ENCODE measurements at places on chromosomes 2 and 18.

DNA sequence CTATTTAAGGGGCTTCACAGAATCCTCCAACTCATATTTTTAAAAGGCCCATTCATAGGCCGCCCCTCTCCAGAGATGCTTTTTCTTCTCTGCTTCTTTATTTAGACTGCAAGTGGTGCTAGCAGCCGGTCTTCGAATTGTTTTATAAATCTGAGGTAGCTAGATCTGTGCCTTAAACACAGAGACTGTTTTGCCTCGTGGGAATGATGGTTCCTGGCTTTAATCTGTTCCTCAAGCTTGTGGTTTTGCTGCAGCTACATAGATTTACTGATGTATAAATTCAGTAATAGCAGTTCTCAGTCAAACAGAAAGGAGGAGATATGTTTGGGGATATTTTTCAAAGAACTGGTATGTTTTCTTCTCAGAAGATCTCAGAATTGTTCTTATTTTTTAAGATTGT, 45.3 kb downstream of the TNFRSF11A start:
- DNase-seq: no peak

- no peak for DNase-seq
Measured at GRCh38 chr2:175585496-175585895, 404.0 kb upstream of the ATP5MC3 start.

DNA sequence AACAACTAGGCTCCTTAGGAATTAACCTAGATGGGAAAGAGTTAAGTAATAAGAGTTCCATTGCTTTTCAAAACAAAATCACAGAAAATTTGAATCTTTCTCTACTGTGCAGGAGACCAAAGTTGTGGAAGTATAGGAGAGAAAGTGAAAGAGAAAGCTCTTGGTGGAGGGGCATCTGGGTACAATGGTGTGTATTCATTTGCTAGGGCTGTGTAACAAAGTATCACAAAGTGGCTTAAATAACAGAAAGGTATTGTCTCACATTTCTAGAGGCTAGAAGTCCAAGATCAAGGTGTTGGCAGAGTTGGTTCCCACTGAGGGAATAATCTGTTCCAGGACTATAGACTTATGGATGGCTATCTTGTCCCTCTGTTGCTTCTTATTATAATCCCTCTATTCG, 50.5 kb upstream of the GORASP2 start:
- DNase-seq: no peak

GRCh38 chr2:209642146-209642820, 129.3 kb upstream of the UNC80 start:
- DNase-seq: no peak

GRCh38 chr2:137865954-137866540, 98.2 kb upstream of the HNMT start:
- DNase-seq: no peak

- DNase-seq: no peak
Measured at GRCh38 chr18:67926929-67927864, 410.7 kb upstream of the DSEL start.

DNA sequence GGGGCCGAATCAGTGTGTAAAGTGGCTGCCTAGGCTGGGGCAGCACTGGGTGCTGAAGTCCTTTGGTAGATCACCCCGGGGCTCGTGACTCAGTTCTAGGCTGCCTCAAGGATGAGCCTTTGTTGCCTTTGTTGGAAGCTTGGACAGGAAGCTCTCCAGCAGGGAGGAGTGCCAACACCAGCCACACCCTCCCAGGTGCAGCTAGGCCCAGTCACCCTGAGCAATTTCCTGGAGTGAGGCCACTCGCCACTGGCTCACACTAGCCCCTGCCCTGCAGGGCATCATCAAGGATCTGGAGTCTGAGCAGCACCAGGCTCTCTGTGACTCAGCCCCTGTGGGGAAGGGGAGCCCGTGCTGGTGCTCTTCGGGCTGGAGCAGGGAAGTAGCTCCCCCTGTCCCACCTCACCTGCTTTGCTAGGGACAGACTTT, 6.7 kb upstream of the SDC1 start:
- peak; percentile 47 for DNase-seq

GRCh38 chr18:21933931-21934765, 193.6 kb downstream of the MIB1 start:
- no peak for DNase-seq

DNA sequence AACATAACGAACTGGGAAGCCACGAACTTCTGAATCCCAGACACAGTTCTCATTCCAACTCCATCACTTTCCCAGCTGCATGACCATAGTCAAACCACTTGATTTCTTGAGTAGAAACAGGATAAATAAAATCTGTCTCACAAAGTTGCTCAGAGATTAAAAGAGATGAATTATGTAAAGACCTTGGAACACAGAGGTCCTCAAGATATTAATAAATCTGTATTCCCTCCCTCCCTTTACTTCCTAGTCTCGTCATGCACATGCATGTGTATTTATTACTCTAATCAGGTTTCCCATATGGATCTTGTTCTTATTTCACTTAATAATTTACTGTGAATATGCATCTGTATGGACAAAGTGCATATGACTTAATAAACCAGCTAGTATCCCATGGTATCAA, 21.1 kb upstream of the CSRNP3 start:
- DNase-seq: no peak

DNA sequence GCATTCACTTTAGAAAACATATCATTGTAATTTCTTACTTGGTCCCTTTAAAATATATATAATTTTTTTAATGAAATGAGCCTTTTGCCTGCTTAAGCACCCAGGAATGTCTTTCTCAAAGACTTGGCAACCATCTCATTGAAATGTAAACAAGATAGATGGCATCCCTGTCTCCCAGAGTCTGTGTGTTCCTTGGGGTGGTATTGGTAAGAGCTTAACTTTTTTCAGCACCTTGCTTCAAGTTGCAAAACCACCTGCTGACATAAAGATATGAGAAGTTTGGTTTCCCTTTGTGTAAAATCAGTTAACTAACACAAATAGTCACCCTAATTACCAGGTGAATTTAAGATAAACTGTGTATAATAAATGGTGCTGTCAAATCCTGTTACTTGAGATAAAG, 266.9 kb downstream of the DSC3 start:
- DNase-seq: no peak

- DNase-seq: no peak
Measured at GRCh38 chr2:69740502-69740951, 1.4 kb upstream of the ANXA4 start.

- no peak for DNase-seq
Measured at GRCh38 chr2:168130346-168130745, 117.0 kb downstream of the STK39 start.

DNA sequence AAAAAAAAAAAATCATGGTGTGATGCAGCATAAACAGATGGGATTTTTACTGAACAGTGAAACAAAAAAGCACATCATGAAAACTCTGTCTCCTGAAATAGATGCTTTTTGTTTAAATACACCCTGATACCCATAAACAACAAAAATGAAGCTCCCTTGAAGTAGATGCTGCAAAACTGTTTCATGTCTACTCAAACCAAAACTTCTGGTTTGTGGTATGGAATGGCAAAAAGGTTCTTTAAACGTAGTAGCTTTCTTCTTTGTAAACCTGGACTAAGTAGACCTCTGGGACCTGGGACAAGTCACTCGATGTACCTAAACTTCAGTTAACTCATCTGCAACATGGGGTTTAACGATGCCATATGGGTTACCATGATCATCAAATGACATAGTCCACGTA, 64.4 kb upstream of the RAPH1 start:
- DNase-seq: no peak

DNA sequence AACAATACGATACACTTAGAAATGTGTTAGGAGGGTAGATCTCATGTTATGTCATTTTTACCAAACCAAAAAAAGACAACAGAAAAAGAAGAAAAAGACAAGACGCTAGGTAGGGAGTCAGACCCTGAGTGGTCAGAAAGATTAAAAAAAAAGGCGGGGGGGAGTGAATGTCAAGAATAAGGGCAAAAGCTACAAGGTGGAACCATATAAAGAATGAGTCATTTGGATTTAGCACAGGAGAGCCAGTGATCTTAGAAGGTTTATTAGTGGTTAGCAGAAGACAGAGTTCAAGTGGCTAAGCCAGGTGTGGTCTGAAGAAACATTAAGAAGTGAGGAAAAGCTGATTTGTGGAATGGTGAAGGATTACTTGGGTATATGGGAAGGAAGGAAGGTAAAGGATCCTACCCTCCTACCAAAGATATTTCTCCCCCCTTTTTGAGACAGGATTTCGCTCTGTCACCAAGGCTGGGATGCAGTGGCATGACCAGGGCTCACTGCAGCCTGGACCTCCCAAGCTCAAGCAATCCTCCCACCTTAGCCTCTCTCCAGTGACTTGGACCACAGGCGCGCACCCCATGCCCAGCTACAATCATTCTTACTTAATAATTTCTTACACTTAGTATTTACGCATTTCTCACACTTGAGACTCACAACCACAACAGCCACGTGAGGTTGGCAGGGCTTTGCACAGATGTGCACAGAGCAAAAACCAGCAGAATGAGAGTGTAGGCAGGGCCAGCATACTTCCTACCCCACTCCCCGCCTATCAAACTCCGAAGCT, 2.6 kb downstream of the DSC2 start:
- no peak for DNase-seq

GRCh38 chr2:74762789-74763188, 71.1 kb upstream of the HK2 start:
- DNase-seq: no peak

GRCh38 chr2:45729753-45730512, 78.5 kb downstream of the PRKCE start:
- no peak for DNase-seq

- no peak for DNase-seq
Measured at GRCh38 chr18:1425679-1426078, 521.0 kb downstream of the ADCYAP1 start.

DNA sequence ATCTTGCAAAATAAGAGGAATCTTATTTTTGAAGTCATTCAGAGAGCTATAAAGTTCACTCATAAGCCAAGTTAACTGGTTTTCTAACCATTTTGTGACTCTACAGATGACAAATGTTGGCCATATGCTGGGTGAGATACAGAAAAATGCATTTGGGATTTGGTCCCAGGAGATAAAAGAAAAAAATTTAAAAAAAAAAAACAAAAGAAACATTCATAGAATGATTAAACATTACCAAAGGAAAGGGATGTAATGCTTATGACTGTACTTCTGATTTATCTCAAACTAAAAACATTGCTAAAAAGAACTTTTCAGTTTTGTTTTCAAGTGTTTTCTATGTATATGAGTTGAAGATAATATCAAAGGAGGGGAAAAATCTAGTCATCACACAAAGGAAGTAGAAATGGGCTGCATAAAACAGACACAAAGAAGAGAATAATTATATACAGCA, 43.1 kb downstream of the PELI1 start:
- DNase-seq: no peak

DNA sequence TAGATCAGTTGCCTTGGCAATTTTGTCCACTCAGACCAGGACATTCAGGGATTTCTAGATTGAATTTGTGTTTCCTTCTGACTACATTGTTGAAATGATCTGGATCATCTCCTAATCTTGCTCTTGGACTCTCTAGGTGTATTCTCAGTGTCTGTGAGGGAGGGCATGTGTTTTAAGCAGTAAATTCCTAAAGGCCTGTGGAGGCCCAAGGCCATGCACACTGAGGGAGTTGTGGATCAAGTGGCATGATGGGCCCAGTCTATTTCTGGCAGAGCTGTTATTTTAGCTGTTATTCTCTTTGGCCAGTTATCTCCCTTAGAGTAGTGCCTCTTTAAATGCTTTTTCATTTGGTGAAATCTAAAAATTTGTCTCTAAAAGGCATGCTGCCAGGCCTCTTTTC, 144.9 kb downstream of the RPIA start:
- DNase-seq: no peak

DNA sequence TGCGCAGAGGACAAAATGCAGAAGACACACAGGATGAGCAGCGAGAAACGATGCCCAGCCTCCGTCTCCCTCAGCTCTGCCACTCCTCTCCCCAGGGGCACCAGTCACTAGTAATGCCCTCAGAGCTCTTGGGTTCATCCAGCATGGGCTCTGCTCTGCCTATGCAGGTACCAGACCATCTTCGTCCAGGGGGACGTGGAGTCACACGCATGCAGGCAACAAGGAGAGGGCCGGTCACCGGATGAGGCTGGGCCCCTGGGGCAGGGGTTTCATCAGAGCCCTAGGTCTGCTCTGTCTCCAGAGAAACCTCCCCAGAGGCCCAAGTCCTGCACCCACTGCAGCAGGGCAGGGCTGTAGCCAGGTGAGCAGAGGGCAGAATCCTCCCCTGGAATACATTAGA, 23.9 kb downstream of the RAB31 start:
- no peak for DNase-seq

- no peak for DNase-seq
Measured at GRCh38 chr2:144990661-144991060, 470.7 kb upstream of the ZEB2 start.

DNA sequence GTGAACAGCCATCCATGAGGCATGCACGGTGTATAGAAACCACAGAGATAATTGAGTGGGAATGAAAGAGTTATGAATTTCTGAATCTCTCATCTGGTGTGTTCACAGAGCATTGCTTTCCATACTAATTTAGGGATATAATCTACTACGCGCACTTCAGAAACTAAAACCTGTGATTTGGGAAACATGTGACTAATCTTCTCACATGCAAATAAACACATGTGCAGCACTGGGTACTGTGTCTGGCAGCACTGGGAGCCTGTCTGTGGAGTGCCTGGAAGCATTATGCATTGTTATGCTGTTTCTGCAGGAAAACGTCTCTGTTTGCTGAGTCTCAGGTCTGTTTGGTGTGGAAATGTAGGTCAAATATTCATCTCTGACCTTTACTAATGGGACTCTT, 287.3 kb downstream of the CMPK2 start:
- DNase-seq: no peak

DNA sequence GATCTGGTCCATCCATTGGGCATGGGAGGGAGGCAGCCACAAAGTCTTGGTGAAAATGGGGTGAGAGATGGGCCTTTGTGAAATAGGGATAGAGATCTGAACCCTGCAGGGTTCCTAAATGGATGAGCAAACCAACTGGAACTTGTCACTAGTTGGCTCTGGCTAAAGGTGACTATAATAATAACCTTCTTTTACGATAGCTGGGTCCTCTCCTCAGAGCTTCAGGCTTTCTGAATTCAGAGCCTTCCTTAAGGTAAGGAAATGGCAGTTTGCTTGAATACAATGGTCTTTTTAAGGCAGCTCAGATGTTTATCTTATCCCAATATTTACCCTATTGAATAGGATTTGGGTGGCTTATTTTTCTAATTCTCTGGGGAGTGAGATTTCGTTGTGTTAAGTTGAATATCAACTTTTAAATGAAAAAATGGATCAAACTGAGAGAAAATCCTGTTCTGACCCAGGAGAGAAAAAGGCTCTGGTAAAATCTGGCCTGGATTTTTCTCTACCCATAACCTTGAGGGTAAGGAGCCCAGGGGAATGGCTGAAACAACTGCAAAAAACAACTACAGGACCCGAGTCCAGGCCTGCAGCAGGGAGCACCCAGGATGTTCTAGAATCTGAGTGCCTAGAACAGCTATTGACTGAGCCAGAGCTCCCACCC, 61.1 kb upstream of the CXCR4 start:
- DNase-seq: no peak

DNA sequence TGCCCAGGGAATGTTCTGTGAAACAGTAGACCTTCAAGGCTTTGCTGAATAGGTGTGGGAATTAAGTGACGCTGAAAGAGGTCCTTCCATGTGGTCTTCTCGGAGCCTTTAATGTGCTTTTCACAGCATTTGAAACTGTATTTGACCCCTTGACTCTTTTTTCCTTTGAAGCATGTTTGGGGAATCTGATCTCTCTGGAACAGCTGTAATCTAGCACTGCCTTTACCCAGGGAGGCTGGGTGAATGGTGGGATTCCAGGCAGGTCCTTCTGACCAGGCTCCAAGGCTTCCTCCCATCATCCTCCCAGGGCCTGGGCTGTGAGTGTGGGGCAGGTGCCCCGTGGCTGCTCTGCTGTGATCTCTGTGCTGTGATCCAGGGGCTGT, 4.2 kb downstream of the ZAP70 start:
- DNase-seq: no peak
